ENCODE measurements at places on chromosomes 1 and 21. TPM values are rescaled to one million over a fixed set of nuclear protein-coding genes. Genes with fewer than 3 reads are reported as not detected.
A peak's percentile ranks its signal among the peaks of the same experiment; 100 is the strongest.

Gene NFYC
- total RNA-seq, result 85.4 TPM

DNA sequence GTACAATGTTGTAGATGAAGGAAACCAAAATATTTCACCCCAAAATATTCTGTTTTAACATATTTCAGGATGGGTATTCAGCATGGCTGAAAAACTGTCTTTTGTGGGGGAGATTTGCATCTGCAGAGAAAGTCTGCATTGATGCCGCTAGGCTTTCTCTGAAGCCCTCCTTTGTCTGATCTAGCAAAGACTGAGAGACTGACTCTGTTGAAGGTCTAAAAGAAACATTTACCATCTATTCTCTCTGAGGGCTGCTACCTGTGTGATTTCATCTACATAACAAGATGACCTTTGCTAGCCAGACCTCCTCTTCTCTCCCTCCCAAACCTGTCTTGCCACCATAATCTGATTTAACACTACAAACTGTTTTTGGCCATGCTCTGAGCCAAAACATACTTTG is 12.4 kb upstream of the MT1HL1 start:
- no peak for DNase-seq

Gene KRTAP13-1
- total RNA-seq, result not detected

GRCh38 chr1:63466759-63467158 is 56.3 kb downstream of the ITGB3BP start:
- no peak for DNase-seq

DNA sequence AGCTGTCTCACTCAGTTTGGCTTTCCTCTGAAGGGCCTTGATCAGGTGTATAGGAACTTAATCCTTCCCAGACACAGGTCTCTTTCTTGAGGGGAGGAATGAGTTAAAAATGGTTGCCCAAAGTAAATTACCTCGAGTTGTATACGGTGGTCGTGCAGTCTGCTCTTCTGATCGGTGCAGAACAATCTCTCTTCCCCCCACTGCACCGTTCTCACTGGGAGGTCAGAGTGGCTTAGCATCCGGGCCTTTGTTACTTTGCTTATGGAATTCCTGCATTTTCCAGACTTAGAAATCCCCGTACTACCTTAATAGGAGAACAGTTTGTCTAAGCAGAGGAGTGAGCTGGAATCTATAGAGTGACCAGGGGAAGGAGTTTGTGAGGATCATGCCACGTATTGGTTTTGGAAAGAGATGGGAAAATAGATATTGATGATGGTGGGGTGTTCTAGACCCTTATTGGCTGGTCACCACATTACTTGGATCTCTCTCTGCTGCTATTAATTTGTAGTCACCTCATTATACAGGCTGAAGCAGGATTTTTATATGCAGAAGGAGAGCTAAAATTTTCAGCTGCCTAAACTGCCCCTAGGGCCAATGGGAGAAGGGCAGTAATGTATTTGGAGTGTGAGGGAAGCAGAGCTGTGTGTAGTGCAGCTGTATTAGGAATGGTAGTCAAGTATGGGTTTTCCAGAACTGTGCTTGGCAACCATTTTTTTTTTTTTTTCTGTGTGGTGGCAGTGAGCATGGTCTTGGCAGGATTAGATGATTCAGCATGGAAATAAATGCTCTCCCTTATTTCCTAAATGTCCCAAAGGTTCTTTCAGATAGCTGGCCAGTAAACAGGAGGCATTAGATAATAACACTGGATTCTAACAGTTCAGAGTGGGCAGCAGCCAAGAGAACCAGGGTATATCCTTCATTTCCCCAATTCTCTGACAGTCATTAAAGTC is 81.5 kb downstream of the NDUFS5 start:
- DNase-seq, result no peak

DNA sequence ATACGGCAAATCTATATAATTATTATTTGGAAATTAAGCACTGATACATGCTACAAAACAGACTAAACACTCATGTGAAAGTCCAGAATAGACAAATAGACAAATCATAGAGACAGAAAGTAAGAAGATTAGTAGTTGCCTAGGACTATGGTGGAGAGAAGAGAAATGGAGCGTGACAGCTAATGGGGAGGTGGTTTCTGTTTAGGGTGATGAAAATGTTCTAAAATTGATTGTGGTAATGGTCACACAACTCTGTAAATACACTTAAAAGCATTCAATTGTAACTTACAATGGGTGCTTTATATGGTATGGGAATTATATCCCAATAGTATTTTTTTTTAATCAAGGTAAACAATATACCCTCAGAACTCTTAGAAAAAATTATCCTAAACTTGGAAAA is 20.4 kb upstream of the ITLN2 start:
- no peak for DNase-seq

GRCh38 chr1:79604490-79605198 is 598.1 kb upstream of the ADGRL4 start:
- no peak for DNase-seq

Gene RAB3GAP2
- total RNA-seq, result 50.6 TPM

DNA sequence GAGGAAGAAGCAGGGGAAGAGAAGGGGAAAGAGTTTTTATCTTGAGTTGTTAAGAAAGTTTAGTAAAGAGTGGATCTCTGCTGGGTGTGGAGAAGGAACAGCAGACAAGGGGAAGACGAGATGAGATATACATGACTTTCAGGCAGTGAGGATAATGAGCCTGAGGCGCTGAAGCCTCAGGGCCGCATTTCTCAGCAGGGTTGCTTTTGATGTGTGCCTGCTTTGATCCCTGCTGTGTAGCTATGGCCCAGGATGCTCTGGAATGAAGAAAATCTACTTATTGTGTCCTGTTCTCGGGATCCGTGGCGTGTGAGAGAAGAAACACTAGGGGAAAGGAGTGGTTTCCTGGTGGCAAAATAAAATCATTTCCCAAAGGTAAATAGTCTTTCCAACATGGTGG is 15.1 kb upstream of the RPE65 start:
- DNase-seq, result no peak

DNA sequence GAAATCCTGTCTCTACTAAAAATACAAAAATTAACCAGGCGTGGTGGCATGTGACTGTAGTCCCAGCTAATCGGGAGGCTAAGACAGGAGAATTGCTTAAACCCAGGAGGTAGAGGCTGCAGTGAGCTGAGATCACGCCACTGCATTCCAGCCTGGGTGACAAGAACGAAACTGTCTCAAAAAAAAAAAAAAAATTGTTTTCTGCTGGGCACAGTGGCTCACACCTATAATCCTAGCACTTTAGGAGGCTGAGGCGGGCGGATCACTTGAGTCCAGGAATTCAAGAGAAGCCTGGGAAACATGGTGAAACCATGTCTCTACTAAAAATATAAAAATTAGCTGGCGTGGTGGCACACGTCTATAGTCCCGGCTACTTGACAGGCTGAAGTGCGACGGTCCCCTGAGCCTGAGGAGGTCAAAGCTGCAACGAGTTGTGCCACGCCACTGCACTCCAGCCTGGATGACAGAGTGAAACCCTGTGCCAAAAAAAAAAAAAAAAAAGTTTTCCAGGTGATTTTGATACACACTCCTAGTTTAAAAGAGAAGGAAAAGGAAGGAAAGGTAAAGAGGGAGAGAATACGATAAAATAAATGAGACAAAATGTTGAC is 31.7 kb downstream of the ABL2 start:
- no peak for DNase-seq

- DNase-seq, result no peak
These were observed 3.5 kb upstream of the RAP1GAP start for GRCh38 chr1:21672478-21673276.

Gene ZSWIM5
- total RNA-seq, result 0.63 TPM

- no peak for DNase-seq
These were observed 8.0 kb downstream of the RABGAP1L start for GRCh38 chr1:174167265-174167803.

Gene DLGAP3
- 0.63 TPM for total RNA-seq

GRCh38 chr1:153488731-153489130 is 28.3 kb upstream of the S100A7 start:
- DNase-seq, result no peak

DNA sequence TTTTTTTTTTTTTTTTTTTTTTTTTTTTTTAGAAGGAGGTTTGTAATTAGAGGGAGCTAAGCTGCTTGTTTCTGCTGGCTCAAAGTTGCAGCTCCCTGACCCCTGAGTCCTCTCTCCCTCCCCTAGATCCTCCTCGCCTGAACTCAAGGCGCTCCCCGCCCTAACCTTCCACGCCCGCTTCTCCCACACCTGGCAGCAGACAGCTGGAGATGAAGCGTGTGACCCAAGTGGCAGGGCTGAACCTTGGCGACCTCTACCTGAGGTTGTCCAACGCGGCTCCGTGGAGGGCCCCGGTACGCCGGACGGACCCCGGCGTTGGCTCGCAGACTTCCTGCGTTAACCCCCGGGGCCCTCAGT is 795 bp downstream of the NGF start:
- DNase-seq, result no peak

DNA sequence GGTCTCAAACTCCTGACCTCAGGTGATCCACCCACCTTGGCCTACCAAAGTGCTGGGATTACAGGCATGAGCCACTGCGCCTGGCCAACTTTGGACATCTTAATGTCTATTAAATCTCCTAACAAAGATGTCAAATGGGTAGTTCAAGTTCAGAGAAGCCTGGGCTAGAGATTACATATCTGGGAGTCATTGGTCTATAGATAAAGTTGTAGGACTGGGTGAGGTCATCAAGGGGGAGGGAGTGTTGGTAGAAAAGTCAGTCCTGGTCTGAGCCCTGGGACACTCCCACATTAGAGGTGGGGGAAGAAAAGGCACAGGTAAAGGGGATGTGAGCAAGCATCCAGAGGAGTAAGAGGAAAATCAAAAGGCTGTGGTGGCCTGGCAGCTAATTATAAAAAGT is 6.6 kb downstream of the UBIAD1 start:
- DNase-seq, result no peak

- peak; percentile 37 for DNase-seq
These were observed 2.6 kb downstream of the RNF220 start for GRCh38 chr1:44407430-44408211.

Gene KRTAP10-6
- total RNA-seq, result not detected

GRCh38 chr1:111704776-111705175 is 34.4 kb downstream of the INKA2 start:
- no peak for DNase-seq

Gene CRYAA
- total RNA-seq, result not detected

Gene TBX15
- total RNA-seq, result not detected

GRCh38 chr1:147574401-147574800 is 33.1 kb downstream of the BCL9 start:
- DNase-seq, result no peak

- no peak for DNase-seq
These were observed 1.1 kb upstream of the AGO1 start for GRCh38 chr1:35881850-35882273.

DNA sequence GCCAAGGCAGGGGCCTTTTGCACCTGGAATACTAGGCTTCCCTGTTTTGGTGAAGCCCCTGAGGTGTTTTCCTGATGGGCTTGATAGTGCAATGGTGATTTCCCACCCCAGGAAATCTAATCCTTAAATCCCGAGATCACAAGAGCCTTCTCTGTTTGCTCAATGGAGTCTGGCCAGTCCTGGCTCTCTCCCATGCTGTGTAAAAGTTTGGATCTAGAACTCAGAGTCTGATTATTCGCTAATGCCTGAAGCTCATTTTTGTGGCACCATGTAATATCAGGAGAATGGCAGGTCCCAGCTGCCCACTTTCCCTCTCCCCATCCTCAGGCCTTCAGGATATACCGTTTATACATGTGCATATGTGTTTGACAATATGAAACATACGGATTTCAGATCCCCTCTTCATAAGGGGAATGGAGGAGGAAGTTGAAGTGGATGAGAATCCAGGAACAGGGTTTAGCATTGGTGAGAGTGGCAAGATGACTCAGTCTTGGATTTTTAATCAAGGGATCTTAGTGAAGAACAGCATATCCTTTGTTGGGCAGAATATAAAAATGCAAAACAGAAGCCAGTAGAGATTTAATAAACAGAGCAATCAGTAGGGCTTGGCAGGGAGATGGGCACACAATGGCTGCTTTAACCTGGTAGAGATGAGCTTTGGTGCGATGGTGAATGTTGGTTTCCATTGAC is 62.1 kb downstream of the CLIC6 start:
- no peak for DNase-seq

- DNase-seq, result peak; percentile 69
These were observed 176.9 kb upstream of the LMO4 start for GRCh38 chr1:87151500-87152421.

- DNase-seq, result no peak
These were observed 462.5 kb upstream of the DAB1 start for GRCh38 chr1:57886376-57886775.

DNA sequence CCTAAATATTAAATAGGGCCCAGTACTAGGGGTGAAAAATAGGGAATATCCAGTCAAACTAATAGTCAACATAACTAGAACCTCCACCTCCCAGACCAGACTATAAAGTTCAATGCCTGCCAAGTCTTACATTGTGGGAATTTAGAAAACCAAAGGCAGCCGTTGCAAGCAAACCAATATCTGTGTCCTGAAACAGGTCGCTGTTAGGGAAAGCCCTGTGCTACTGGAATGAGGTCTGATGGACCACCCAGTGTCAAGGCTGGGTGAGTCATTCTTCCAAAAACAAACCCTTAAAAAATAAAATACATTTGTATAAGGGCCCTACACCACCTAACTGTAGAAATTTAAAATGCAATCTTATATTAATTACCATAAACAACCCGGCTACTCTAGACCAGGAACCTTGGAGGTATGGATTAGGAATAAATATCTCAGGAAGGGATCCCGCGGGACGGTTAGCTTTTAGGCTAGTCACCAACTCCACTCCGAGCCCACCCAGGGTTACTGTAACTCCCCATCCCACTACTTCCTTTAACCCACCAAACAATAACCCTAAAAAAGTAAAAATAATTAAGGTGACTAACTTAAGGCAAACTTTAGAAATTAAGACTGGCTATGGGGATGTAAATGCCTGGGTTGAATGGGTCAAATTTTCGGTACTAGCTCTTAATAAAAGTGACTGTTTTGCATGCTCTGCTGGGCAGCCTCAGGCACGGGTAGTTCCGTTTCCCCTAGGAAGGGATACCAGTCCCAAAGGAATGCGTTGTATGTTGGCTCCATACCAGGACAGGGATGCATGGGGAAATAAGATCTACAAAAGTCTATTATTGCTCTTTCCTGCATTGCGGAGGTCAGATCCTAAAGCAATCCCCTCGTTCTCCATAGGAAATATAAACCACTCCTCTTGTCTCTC is 65.4 kb upstream of the TLR5 start:
- no peak for DNase-seq

DNA sequence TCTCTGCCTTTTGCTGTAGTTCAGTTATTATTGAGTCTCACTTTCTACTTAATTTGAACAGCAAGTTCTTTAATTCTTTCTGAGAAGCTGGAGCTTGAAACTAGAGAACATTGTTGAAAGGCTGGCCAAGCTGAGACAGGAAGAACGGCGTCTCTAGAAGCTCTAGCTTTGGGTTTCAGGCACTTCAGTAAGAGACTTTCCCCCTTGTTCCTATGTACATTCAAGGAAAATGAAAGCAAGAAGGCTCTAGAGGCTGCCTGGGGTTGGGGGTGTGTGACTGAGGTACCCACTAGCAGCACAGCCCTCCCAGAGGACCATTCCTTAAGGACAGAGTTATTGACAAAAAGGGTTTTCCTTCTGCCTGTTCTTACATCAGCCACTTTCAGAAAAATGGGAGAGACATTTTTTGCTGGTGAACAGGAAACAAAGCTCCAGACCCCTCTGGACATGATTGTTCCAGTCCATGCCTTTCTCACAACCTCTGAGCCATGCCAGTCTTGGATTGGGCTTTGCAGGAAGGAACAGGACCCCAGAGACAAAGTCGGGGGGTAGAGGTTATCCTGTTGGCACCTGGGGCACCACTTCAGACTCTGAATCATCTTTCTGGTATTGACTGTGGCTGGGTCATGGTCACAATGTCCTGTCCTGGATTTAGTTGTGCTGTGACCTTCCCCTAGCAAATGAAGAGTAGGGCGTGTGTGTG is 63.1 kb downstream of the LAMC2 start:
- DNase-seq, result no peak

Gene VPS26C
- 54.8 TPM for total RNA-seq
